Right atrium auricular region (tissue), 2 donors: ENCODE measurements at places on chromosomes 3 and 15. TPM values are rescaled to one million over a fixed set of nuclear protein-coding genes. Genes with fewer than 3 reads are reported as not detected.

The CPA3 gene
- total RNA-seq: 5.1 TPM

The CLDN16 gene
- 0.16 TPM for total RNA-seq

The LYZL4 gene
- not detected for total RNA-seq

The CYP8B1 gene
- not detected for total RNA-seq

The MME gene
- 2.8 TPM for total RNA-seq

GRCh38 chr3:148451969-148452368 lies 245.7 kb upstream of the AGTR1 start:
- H3K27ac ChIP-seq: no peak overlapping the region
- H3K4me3 ChIP-seq: no peak overlapping the region
- no peaks in the 10 kb centered on the region for H3K27me3 ChIP-seq
- H3K36me3 ChIP-seq: no peaks in the 10 kb centered on the region

DNA sequence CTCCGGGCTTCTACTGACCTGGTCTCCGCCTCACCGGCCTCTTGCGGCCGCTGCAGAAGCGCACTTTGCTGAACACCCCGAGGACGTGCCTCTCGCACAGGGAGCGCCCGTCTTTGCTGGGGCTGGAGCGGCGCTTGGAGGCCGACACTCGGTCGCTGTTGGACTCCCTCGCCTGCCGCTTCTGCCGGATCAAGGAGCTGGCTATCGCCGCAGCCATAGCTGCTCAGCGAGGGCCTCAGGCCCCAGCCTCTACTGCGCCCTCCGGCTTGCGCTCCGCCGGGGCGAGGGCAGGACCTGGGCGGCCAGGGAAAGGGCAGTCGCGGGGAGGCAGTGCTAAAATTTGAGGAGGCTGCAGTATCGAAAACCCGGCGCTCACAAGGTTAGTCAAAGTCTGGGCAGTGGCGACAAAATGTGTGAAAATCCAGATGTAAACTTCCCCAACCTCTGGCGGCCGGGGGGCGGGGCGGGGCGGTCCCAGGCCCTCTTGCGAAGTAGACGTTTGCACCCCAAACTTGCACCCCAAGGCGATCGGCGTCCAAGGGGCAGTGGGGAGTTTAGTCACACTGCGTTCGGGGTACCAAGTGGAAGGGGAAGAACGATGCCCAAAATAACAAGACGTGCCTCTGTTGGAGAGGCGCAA lies 319.2 kb downstream of the FGF12 start:
- no peak overlapping the region for H3K27ac ChIP-seq
- H3K4me3 ChIP-seq: peak overlapping the region; percentile 66
- no peaks in the 10 kb centered on the region for H3K4me1 ChIP-seq
- no peaks in the 10 kb centered on the region for H3K36me3 ChIP-seq
- no peaks in the 10 kb centered on the region for H3K27me3 ChIP-seq
- DNase-seq: no peak

GRCh38 chr3:23262766-23263165 lies 59.6 kb downstream of the UBE2E2 start:
- H3K4me3 ChIP-seq: no peak overlapping the region
- H3K27me3 ChIP-seq: no peaks in the 10 kb centered on the region
- H3K4me1 ChIP-seq: peaks cover 3% of the 10 kb centered on the region
- no peak overlapping the region for H3K27ac ChIP-seq
- no peaks in the 10 kb centered on the region for H3K36me3 ChIP-seq

DNA sequence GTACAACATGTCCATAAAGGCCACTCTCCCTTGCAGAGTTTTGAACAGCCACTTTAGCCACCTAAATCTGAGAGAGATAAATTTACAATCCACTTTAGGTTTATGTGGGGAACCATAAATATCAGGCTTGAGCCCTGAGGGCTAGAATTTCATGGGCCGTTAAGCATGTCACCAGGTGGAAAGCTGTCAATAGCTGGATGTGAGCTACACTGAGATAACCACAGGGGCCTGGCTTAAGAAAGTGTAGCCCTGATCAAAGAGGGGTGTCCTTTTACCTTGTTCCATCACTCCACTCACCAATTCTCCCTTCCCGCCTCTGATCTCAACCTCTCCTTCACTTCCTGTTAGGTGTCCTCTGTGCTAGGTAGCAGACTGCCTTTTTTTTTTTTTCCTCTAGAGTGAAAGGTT lies 172.8 kb upstream of the ICE2 start:
- DNase-seq: no peak
- no peaks in the 10 kb centered on the region for H3K4me1 ChIP-seq
- no peak overlapping the region for H3K27ac ChIP-seq
- no peaks in the 10 kb centered on the region for H3K36me3 ChIP-seq
- H3K4me3 ChIP-seq: no peak overlapping the region

- no peaks in the 10 kb centered on the region for H3K36me3 ChIP-seq
- H3K4me3 ChIP-seq: no peak overlapping the region
- no peaks in the 10 kb centered on the region for H3K4me1 ChIP-seq
- no peak overlapping the region for H3K27ac ChIP-seq
- no peaks in the 10 kb centered on the region for H3K27me3 ChIP-seq
- peak; percentile 30 for DNase-seq
Measured at GRCh38 chr15:31275331-31276262, 51.0 kb upstream of the KLF13 start.

DNA sequence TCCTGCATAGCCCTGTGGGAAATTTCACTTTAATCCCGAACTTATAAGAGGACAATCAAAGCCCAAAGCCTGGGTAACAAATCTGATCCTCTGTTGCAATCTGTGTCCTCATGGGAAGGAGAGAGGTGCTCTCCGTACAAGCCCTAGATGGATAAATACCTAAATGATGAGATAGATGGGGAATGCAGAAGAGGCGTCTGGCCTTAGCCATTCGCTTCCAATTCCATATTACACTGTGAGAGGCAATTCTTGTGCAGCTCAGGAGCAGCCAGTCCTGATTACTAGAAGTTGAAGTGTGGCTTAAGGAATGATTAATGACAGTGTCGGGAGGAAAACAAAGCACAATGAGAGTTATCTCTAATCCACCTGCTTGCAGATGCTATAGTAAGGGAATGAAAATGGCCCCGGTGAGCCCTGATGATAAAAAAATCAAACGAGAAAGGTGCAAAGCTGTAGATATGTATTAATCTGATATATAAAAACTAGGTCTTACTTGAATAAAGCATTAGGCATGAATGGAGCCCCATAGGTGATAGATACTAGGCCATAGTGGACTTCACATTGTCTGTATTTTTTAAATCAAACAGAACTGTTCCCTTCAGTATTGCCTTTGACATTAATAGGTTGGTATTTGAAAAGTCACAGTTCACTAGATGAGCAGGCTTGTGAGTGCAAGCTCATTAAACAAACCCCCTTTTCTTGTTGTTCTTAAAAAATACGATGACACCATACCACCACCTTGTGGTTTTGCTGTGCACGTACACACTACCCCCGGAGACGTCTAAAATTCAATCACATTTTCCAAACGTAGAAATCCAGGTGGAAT lies 54.2 kb upstream of the TMCO5A start:
- DNase-seq: no peak
- no peaks in the 10 kb centered on the region for H3K27me3 ChIP-seq
- H3K4me1 ChIP-seq: no peaks in the 10 kb centered on the region

DNA sequence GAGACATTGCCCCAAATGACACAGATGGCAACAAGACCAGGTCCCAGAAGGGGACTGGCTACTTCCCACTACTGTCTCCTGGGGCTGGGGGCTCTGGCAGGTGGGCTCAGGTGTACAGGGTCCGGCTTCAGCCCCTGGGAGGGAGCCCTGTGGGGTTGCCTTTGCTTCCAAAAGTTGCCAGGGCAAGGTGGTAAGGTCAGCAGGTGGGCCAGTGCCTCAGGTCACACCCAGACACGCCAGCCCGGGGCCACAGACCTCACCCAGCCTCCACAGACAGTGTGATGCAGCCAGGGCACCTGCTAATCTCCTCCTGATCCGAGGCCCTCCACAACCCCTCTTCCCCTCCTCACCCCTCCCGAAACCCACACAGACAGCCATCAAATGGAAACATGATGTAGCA lies 7.5 kb downstream of the OXTR start:
- H3K4me1 ChIP-seq: no peaks in the 10 kb centered on the region
- no peak overlapping the region for H3K27ac ChIP-seq
- no peaks in the 10 kb centered on the region for H3K36me3 ChIP-seq
- no peaks in the 10 kb centered on the region for H3K27me3 ChIP-seq
- no peak overlapping the region for H3K4me3 ChIP-seq

DNA sequence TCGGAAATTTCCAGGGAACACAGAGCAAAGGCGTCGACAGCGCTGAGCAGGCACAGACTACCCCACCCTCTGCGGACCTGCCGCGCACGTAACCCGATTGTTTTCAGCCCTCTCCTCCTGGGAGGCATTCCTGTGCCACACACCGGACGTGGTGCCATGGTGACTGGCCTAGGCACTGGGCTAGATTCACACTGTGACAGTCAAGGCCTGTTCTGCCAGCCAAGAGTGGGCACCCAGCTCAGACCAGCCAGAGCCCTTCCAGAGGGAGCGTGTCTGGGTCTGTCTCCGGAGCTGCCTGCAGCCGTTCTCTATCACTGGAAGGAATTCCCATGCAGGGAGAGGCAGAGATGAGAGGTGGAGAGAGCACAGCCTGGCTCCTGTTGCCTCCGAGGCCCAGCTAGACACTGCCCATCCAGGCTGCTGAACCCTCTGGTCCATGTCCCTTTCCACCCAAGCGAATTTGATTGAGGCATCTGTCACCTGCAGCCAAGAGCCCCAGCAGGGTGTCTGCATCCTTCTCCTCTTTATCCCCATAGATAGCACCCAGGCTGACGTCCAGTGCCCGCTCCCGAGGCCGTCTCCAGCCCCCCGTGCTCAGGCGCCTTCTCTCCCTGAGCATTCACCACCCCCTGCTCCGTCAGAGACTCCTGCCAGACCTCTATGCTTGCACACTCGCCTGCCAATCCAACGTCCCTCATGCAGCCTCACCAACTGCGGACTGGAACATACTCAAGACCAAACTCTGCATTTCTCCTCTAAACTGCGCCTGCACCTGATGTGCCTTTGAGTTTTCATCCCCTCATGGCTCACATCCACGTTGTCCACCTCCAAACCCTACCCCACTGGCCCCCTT lies 267.5 kb downstream of the OCA2 start:
- no peaks in the 10 kb centered on the region for H3K36me3 ChIP-seq
- no peaks in the 10 kb centered on the region for H3K27me3 ChIP-seq
- DNase-seq: peak; percentile 40
- H3K4me1 ChIP-seq: no peaks in the 10 kb centered on the region

GRCh38 chr15:34233614-34234013 lies 8.8 kb downstream of the EMC4 start:
- no peaks in the 10 kb centered on the region for H3K4me1 ChIP-seq
- DNase-seq: no peak
- H3K27ac ChIP-seq: no peak overlapping the region

DNA sequence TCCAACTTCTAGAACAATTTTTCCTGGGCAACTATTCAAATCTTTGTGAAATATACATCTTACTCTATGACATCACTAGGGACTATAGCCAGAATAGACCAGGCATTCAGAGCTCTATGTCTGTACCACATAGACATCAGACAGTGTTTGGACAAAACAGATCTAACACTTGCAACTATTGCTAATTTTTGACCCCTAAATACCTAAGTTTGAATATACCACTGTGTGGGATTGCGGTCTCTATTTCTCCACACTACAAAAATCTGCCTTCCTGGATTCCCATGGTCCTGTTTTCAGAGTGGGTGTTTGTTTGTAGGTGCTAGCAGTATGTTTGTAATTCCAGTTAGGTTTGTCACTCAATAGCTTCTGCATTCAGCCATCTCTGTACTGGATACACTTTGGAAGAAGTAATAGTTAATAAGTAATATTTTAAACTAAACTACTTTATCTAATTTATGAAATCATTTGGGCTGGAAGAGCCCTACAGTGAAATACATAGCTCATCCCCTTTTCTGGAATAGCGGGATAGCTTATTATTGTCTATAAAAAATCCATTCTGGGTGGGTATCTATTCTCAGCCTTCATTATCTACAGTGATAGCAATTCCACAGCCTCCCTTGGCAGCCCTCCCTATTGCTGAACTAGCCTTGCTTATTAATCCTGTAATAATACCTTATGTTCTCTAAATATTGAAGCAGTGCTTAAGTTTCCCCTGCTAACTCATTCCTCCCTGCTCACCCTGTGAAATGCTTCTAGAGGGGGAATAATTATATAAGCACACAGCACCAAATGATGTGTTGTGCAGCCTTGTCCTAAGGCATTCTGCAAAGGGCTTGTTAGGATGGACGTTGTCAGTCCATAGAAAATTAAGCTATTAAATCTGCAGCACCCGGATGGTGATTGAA lies 49.4 kb downstream of the RBMS3 start:
- H3K36me3 ChIP-seq: no peaks in the 10 kb centered on the region
- H3K27ac ChIP-seq: peak overlapping the region; percentile 23
- H3K27me3 ChIP-seq: no peaks in the 10 kb centered on the region
- peaks cover 51% of the 10 kb centered on the region for H3K4me1 ChIP-seq
- H3K4me3 ChIP-seq: no peak overlapping the region

GRCh38 chr3:46062679-46063078 lies 35.4 kb upstream of the XCR1 start:
- no peaks in the 10 kb centered on the region for H3K36me3 ChIP-seq
- H3K27me3 ChIP-seq: no peaks in the 10 kb centered on the region
- no peaks in the 10 kb centered on the region for H3K4me1 ChIP-seq
- no peak for DNase-seq
- no peak overlapping the region for H3K27ac ChIP-seq

- no peak overlapping the region for H3K4me3 ChIP-seq
- peaks cover 15% of the 10 kb centered on the region for H3K4me1 ChIP-seq
- no peak for DNase-seq
- no peak overlapping the region for H3K27ac ChIP-seq
Measured at GRCh38 chr3:43689166-43689565, 1.6 kb upstream of the ABHD5 start.

DNA sequence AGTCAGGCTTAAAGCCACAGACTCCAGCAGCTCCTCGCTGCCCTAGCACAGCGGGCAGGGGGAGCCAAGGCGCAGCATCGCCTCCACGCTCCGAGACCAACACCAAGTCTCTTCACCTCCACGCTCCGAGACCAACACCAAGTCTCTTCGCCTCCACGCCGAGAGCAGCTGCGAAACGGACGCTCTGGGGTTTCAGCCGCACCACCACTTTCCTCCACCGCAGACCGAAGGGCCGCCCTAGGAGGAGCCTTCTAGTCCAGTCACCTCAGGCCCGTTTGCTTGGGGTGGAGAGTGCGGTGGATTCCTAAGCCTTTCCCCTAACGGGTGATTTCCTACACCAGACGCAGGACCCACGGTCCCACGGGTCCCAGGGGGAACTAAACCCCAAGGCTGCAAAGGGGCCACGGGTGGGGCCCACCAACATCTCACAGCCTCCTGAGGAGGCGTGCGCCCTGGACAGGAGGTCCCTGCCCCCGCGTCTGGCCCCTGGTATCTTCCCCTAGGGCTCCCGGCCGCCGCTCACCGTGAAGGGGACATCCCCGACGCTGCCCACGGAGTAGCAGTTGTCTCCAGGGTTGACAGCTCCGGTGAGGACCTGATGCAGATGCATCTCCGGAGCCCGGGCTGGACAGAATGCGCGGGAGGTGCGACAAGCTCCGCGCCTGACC lies 501 bp downstream of the DMXL2 start:
- peak overlapping the region; percentile 79 for H3K4me3 ChIP-seq
- no peaks in the 10 kb centered on the region for H3K36me3 ChIP-seq
- peak overlapping the region; percentile 75 for H3K27ac ChIP-seq
